ENCODE measurements at places on chromosomes 7 and 10.

DNA sequence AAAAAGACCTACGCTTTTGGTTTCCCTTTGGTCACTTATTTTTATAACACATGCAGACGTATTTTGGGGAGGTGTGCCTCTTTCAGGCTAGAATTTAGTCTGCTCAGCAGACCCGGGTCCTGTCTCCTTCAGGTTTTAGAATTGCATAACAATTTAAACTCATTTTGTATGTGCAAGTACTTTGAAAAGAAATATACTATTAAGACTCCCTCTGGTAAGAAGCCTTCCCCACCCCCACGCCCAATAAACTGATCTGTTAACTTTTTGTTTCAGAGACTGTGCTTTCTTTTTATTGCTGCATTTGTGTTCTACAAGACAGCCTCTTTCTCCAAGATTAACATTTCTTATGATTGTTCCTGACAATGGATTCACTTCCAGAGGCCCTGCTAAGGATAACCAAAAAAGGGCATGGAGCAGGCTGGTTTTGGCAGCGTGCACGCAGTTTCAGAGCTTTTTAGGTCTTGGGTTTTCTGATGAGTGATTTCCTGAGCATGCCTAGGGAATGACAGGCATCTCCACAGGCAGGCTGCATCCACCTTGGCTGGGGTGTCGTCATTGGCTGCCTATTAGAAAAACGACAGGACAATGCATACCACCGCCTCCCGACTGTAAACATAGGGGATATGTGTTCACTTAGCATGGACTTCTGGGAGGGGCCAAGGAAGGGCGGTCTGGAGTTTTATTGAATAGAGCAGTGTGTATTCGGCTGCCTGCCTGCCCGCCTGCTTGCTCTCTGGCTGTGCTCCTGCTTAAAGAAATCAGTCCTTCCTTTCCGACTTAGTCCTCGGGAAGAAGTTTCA, at the start of gene CALD1:
CALD1 (plus strand) TSS at position 694 of the 800 bp plus-strand sequence. CDS start 88,100 bp downstream, outside the sequence.
- no peak for DNase-seq

- DNase-seq, result no peak
Measured at GRCh38 chr7:37354656-37355131, 94.0 kb downstream of the ELMO1 start.

DNA sequence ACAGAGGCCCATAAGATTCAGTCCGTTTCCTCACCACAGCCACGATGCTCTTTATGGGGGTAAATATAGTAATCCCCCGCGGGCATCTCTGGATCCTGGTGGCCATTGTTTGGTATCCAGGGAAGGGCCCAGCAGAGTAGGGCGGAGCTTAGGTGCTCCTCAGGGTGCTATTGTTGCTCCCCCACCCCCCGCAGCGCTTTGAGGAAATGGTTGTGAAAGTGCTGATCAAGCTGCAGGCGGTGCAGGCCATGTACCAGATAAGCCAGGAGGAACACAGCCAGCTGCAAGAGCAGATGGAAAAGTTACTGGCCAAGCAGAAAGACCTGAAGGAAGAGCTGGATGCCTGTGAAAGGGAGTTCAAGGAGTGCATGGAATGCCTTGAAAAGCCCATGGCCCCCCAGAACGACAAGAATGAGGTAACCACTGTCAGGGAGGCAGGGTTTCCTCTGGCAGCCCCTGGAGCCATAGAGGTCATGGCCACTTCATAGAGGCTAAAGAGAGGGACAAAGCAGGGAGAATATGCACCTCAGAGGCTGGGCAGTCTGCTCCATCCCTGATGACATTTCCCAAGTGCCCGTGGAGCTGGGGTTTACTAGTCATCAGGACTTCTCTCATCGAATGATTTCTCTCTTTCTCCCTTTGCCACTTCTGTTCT, 17.6 kb upstream of the FLNC start:
- no peak for DNase-seq

GRCh38 chr10:124916098-124916584, 25.8 kb upstream of the ZRANB1 start:
- DNase-seq, result no peak

DNA sequence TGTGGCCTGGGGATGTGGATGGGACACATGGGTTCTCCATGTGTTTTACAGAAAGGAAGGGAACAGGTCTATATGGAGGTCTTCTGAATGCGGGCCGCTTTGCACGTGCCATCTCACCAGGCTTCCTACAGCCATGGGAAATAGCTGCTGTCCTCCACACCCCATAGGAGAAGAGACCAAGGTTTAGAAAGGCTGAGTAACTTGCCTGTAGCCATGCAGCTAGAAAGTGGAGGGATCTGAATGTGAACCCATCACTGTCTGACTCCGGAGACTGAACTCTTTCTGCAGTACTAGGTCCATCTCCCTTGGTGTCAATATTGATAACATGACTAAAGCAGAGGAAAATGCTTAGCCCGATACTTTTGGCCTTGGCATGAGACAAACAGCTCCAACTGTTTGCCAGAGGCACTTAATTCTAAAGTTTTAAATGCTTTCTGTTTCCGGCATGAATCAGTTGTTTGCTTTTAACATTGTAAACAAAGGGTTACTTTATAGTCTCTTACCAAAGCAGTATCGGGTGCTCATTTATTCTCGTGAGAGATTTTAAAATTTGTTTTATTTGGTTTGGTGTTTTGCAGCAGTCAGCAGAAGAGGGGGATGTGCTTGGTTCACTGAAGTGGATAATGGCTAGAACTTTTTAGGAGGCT, 64.8 kb upstream of the LOXL4 start:
- DNase-seq, result no peak

- peak; percentile 21 for DNase-seq
Measured at GRCh38 chr7:16753102-16753931, at the start of gene TSPAN13. TSS of gene TSPAN13 (plus strand) at chr7:16753755. CDS start at chr7:16753968, 213 bp downstream.

DNA sequence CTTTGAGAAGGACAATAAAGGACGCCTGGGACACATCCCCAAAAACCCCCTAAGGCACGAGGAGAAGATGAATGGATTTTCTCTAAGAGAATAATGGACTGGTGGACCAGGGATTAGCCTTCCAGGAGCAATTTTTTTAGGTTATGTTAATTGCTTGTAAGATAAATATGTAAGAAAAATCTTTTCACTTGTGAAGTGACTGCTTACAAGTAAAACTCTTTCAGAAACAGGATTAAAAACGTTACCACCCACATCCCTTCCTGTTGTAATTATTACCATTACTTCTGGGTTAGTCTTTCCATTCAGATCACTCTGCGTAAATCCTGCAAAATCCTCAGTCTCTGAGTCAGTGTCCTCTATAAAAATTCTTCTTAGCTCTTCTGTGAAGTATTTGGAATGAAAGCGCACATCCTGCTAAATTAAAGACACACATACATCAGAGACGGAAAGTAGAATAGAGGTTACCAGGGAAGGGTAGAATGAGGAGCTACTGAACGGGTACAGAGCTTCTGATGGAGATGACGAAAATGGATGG, 34.3 kb downstream of the CDCA7L start:
- DNase-seq, result no peak

- no peak for DNase-seq
Measured at GRCh38 chr10:70053218-70053840, 683 bp downstream of the MACROH2A2 start.

DNA sequence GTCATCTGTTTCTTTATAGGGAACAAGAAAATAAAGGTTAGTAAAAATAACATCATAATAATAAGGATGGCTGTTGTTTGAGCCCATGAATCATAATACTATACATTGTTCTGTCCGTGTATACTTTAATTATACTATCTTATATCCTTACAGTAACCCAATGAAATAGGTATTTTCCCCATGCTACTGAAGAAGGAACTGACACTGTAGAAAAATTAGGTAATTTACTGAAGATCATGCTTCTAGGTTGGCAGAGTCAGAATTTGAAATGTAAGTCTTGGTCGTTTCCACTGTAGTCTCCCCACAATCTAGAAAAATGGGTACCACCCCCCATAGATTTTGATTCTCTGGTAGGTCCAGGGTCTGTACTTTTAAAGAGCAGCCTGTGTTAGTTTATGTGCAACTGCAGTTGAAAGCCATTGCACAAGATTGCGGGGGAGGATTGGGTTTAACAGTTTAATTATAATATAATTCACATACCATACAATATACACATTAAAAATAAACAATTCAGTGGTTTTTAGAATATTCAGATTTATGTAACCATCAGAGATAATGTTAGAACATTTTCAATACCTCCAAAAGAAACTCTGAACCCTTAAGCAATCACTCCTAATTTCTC, 47.7 kb downstream of the SHOC2 start:
- DNase-seq, result no peak

DNA sequence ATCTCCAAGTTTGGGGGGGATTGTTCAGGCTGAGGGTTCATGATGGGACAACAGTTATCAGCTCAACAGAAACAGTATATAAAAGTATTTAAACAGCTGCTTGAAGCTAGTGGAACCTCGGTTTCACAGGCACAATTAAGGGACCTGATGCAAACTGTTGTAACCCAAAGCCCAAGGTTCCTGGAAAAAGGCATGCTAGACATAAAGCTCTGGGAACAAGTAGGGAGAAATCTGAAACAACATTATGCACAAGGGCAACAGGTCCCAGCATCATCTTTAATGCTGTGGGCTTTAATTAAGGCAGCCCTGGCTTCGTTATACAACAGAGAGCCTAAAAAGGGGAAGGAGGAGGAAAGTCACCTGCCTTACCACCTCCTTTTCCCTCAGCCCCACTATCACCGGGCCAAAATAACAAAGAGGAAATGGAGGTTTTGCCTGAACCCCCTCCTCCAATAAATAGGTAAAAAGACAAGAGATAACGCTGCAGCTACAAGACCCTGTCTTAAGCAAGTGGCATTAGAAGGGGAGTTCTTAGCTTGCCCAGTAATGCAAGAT, 83.2 kb upstream of the GPR22 start:
- no peak for DNase-seq
